Upper lobe of right lung (tissue), 1 donor: ENCODE measurements at places on chromosomes 2 and 18. TPM values are rescaled to one million over a fixed set of nuclear protein-coding genes. Genes with fewer than 3 reads are reported as not detected.

DNA sequence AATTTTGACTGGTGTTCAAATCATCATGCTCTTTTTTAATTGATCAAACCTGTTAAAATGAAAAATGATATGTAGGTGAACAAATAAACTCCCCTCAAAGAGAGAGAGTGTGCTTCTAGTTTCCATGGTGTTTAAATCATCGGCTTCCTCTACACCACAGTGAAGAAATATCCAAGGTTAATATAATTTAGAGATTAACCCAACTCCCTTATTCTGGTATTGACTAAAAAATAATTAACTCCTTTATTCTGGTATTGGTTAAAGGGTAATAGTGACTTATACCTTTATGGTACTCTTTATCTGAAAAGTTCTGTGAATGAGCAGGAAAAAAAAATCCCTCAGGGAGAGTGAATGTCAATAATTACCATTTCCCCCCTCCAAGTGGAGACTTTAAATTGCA is 93.1 kb downstream of the SPATS2L start:
- no peak for DNase-seq

The TXNDC2 gene
- total RNA-seq = 0.55 TPM

GRCh38 chr2:160989778-160990177 is 170.4 kb upstream of the TANK start:
- no peak for DNase-seq

GRCh38 chr2:222866358-222866960 is 5.6 kb downstream of the ACSL3 start:
- DNase-seq = no peak

DNA sequence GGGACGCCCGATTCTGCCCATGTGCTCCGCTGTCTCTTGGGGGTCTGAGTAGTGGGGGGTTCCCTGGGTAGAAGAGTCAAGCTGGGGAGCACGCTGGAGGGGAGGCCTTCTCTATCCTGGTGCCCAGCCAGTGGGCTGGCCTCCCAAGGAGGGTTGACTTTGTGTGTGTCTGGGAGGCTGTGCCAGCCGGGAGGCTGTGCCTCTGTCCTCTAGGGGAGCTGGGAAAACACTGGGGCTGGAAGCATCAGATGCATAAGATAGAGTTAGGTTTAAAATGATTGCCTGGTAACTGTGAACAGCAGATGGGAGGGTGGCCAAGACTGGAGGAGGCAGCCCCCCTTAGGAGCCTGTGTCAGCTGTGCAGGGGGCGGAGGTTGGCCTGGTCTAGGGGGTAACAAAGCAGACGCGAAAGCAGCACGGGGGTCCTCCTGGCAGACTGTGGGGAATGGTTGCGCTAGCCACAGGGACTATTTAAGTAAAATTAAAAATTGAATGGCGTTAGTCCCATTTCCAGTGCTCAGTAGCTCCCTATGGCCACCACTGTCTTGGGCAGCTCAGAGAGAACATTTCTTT is 1.3 kb downstream of the ING5 start:
- DNase-seq = no peak

The FBXO11 gene
- 69.3 TPM for total RNA-seq

The UGT1A8 gene
- total RNA-seq = not detected

DNA sequence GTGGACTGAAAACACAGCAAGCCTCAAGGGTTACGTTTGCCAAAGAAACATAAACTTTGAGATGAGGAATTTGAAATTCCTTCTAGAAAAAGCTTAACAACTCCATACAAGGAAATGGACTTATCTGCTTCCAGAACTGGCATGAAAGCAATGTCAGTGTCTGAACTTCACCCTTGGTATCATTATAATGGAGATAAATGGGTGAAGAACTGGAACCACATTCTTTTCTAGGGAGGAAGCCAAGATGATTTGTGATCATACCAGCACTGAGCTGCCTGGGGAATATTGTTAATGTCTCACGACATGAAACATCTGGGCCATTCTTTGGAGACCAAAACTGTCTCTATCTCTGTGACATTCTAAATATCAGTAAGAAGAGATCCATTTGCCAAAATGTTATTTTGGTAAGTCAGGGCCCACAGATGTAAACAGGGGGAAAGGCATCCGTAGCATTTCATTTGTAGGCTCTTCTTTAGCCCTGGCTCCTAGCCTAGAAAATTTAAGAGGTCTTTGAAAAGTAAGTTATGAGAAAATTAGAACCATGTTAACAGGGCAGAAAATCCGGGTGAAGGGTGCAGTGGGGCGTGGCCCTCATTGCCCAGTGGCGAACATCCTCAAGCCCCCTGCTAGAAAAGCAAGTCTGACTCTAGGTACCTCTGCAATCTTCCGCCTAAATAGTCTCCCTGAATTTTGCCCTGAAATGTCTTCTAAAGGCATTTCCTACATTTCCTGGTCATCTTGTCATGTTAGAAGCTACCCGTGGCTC is 295.3 kb upstream of the EPAS1 start:
- no peak for DNase-seq

The ID2 gene
- 99.5 TPM for total RNA-seq

The FEV gene
- total RNA-seq = not detected

DNA sequence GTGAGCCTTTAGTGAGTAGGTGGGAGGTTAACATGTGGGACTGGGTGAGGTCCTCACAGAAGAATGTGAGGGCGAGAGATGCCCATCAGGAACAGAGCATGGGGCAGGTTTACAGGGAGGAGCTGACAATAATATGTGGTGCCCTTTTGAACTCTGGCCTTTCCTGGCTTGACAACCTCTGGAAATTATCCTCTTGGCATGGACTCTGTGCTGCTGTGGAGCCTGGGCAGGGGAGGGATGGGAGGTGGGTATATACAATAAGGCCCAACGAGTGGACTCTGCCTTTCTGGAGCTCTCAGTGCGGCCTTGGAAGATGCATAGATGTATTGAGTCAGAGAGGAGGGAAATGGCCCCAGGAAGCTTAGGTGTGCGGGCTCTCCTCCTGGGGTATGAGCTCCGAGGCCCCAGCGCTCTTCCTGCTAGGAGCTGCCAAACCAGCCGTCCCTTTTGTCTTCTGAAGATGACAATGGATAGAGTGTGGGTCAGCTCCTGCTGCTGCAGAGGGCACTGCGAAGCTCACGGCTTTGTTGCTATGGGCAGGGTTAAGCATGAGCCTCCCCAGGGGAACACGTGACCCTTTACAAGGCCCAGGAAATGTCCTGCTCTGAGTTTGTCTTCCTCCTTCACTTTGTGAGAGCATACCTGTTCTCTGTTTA is 8.7 kb upstream of the PSD4 start:
- DNase-seq = no peak

DNA sequence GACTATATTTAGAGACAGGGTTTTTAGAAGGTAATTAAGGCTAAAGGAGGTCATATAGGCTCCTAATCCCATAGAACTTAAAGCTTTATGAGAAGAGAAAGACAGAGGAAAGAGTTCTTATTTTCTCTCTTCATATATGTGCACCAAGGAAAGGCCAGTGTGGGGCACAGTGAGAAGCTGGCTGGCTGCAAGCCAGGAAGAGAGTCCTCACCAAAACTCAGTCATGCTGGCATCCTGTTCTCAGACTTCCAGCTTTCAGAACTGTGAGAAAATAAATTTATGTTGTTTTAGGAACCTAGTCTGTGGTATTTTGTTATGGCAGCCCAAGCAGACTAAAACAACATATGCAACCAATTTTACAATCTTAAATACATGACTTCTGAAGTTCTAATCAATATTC is 31.5 kb upstream of the ATIC start:
- DNase-seq = no peak

DNA sequence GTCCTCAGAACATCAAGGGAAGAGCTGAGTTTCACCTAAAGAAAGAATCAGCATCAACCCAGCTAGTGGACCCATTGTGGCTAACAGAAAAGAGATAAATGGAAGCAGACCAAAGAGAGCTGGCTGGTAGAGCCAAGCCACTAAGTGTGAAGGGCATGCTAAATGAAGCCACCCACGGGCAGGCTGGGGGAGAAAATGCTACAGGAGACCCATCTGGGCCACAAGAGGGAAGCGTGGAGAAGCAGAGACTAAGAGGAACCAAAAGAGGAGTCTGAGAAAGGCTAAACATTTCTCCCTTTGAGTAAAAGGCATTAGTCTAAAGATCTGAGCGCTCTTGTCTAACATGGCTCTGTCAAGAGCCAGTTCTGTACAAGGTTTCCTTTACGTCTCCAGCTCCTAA is 15.8 kb downstream of the CWC22 start:
- DNase-seq = no peak

GRCh38 chr18:2847317-2848246 is 776 bp downstream of the EMILIN2 start:
- peak; percentile 73 for DNase-seq

- DNase-seq = no peak
Observed at GRCh38 chr2:219042750-219043149, 1.4 kb upstream of the CFAP65 start.

The KIF5C gene
- total RNA-seq = 0.49 TPM

The MAL gene
- total RNA-seq = 21.2 TPM

DNA sequence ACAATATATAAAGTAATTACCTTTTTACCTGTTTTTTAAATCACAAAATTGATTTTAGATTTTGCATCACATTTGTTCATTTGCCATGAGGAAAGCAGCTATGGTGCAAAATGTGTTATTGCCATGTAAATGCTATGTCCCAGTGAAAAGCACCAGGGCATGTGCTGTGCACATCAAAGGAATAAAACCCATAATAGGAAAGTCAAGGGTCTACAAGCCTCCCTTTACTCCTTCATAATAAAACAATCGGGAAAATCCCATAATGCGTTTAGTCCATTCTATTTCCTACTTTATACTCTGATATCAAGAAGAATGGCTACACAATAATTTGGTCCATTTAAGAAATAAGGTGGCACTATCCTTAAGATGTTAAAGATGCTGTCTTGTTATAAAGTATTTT is 53.0 kb downstream of the KLF7 start:
- no peak for DNase-seq

GRCh38 chr2:20165677-20166509 is 59.0 kb downstream of the SDC1 start:
- peak; percentile 55 for DNase-seq

The CROCC2 gene
- total RNA-seq = 0.26 TPM

The ASIC4 gene
- total RNA-seq = 0.55 TPM

DNA sequence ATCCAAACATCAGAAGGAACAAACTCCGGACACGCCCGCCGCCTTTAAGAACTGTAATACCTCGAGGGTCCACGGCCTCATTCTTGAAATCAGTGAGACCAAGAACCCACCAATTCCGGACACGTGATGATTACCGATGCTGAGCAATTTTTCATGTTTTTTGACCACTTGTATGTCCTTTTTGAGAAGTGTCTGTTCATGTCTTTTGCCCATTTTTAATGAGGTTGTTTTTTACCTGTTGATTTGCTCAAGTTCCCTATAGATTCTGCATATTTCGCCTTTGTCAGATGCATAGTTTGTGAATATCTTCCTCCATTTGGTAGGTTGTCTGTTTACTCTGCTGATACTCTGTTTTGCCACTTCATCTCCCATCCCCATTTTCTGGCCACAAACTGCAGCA is 150.4 kb downstream of the IRS1 start:
- no peak for DNase-seq

DNA sequence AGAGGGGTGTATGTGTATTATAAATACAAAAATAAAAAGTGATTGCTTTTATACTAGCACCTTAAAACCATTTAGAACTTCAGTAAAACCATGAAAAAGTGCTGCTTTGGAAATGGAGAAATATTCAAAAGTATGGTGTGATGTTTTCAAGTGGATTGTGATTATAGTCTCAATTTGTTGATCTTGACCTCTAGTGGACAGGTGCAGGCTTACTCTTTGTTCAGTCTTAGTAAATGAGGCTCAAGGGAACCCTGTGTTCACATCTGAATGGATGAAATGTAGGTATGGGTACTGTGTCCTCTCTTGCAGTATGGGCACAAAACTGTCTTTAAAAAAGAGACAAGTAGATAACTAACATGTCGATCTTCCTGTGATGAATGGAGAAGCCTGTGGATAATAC is 145.8 kb downstream of the MCFD2 start:
- no peak for DNase-seq

- no peak for DNase-seq
Observed at GRCh38 chr2:219425238-219426067, 7.3 kb downstream of the DES start.

DNA sequence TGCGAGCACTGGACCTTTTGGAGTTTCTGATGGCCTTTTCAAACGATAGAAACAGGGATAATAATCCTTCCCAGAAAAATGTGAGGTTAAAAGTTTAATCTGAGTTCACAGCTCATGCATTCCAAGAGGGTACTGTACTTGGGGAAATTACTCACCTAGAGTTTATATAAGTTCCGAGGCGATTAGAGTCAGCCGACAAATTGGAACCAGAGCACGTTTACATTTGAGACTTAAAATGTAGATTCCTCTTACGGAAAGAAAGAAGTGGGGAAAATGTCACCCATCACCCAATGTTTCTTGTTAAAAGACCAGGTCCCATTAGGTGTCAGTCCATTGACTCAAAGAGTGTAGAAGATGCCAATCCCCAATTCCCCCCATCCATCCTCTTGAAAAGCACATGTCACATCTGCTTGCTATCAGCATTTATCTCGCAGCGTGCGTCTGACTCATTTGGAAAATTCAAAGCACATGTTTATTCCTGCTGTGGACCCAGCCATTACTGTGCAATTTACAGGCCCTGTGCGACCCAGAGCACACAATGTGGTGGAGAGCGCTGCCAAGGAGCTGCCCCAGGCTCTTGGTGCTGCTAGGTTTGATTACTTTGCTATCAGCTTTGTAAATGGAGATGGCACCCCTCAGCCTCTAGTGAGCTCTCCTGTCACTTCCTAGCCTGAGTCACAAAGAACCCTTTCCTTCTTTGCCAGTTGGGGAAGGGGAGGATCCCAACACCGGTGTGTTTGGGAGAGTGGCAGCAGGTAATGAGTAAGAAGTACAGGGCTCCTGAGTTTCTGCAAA is 104.8 kb downstream of the COLEC12 start:
- DNase-seq = no peak

DNA sequence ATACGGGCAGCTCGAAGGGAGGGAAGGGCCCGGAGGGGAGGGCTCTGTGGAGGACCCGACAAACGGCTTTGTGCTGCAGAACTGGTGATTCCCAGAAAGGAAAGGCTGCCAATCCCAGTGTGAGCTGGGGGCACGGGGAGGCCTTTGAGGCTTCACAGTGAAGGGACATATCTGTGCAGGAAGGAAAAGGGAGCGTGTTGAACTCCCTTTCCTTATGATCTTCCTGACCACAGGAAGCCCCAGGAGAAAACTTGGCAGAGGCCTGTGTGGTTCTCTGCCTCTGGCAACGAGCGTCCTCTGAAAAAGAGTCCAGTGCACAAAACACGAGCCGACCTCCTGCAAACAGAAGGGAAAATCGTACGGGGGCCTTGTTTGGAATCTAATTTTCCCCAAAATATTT is 683.5 kb upstream of the SALL3 start:
- DNase-seq = no peak

GRCh38 chr18:63168287-63168686 is 151.3 kb downstream of the BCL2 start:
- no peak for DNase-seq

- no peak for DNase-seq
Observed at GRCh38 chr2:215401896-215402379, 33.9 kb downstream of the FN1 start.

- DNase-seq = no peak
Observed at GRCh38 chr2:222656526-222657446, 894 bp upstream of the FARSB start.

The SMYD5 gene
- 16.8 TPM for total RNA-seq
